ENCODE measurements at places on chromosomes 2 and 18.

GRCh38 chr2:235739704-235740415, 246.0 kb downstream of the AGAP1 start:
- no peak for DNase-seq

- DNase-seq: no peak
These were observed 161.7 kb upstream of the SLC39A10 start for GRCh38 chr2:195495351-195495750.

DNA sequence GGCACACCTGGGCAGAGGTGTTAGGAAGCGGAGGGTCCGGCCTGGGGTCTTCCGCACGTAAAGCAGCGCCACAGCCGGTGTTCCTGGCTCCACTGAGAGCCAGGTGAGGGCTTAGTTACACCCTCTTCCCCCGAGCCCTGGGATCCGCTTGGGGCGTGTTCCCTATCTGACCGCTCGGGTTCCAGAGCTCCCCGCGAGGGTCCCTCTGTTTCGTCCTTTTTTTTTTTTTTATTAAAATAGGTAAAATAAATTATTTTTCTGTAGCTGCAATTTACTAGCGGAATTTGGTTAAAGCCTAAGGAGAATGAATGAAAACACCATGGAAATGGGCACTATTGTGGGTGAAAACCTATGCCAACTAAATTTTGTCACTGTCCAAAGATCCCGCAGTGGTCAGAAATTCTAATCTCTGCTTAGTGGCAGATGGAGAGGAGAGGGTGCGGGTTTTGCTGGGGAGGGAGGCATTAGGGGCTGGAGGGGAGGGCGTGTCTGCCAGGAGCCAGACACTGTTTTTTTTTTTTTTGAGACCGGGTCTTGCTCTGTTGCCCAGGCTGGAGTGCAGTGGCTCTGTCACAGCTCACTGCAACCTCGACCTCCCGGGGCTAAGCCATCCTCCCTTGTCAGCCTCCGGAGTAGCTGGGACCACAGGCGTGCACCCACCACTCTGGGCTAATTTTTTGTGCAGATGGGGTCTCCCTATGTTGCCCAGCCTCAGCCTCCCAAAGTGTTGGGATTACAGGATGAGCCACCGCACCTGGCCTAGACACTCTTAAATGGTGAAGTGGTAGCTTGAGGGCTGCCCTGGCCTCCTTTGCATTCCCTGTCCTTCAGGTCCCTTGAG, 834 bp downstream of the PDCL3 start:
- peak; percentile 17 for DNase-seq

DNA sequence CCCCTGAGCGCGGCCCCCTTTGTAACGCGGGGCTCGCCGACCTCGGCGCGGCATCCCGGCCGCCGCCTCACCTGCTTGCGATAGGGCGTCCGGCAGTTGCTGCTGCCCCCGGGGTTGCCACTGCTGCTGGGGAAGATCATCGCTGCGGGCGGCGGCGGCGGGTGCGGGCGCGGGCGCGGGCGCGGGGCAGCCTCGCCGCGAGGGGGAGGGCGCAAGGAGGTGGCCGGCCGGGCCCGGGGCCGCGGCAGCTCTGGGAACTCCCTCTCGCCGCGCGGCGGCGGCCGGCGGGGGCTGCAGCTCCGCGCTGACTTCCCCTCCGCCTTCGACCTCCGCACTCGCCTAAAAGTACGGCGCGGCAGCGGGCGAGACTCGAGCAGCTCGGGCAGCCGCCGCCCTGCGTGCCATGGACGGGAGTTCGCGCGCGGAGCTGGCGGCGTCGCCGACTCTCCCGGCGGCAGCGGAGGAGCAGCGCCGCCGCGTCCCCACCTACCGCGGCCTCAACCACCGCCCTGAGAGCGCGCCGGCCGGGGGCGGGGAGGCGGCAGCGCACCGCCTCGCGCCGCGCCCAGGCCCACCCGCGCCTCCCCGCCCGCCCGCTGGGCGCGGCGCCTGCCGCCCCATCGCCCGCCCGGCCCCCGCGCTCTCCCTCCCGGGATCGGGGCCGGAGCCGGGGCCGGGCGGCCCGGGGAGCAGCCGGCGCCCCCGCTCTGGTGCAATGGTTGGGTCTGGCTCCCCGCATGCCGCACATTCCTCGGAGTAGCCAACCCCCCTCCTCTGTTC, 86.0 kb downstream of the RBMS1 start:
- DNase-seq: peak; percentile 29

GRCh38 chr18:77129150-77129551, 3.4 kb downstream of the MBP start:
- DNase-seq: no peak

GRCh38 chr2:134360745-134361487, 107.0 kb downstream of the MGAT5 start:
- no peak for DNase-seq

DNA sequence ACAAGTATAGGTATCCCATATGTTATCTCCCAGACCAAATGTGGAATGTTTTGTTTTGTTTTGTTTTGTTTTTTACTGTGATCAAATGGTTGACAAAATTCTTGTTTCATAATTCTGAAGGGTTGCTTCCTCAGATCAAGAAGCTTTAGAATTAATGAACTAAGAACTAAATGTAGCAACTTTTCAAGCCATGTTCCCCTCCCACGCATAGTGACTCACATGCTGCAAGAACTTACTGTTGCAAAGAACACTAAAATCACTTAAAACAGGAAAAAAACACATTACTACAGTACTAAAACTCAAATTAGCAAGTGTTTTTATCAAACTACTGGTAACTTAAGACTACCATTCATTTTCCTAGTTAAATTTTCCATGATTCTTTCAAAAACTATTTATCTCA, 30.6 kb downstream of the HNRNPLL start:
- no peak for DNase-seq

DNA sequence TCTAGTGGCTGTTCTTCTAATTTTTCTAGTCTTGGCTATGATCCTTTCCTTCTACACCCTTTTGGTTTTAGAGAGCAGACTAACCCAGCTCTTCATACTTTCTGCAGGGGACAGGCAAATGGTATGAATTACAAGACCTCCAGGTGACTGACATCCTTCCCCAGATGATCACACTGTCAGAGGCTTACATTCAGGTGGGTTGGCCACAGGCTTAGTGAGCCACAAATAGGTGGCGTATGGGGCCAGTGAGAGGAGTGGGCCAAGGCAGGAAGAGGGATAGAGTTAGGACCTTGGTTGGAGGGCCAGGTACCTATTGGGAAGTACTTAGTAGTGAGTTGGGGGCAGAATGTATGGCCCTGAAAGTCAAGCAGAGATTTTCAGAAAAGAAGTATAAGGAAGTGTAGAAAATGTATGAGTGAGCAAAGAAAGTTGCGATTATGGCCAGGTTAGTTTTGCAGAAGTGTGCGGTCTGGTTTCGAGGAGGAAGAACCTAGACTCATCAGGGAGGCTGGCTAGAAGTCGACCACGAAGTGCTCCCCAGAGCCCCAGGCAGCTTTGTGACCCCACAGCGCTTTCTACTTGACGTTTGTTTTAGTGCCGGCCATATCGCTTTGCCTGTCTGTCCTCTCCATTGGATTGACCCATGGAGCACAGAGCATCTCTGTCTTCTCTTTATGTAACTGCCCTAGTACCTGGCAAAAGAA, 20.0 kb downstream of the SFTPB start:
- DNase-seq: peak; percentile 60

DNA sequence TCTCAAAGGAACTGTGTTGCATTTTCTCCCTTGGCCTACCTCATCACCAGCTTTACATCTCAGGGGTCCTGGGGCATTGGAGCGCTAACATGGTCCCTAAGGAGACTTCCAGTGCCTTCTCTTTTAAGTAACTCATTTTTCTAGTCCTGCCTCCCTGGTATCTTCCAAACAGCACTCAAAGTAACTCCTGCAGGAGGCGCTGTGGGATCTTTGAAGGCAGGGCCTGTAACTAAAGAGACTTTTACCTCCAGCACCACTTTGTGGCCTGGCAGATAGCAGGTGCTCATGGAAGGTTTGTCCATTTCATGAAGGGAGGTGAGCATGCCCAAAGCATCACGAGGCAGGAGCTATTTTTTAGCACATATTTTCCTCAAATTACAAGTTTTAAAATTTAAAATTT, 411.0 kb upstream of the GYPC start:
- peak; percentile 29 for DNase-seq

- DNase-seq: no peak
These were observed 9.4 kb downstream of the CTIF start for GRCh38 chr18:48548011-48548771.

- DNase-seq: no peak
These were observed 112.1 kb downstream of the KLHL29 start for GRCh38 chr2:23497063-23497462.

GRCh38 chr2:193891023-193891422, 1696.3 kb upstream of the TMEFF2 start:
- no peak for DNase-seq

DNA sequence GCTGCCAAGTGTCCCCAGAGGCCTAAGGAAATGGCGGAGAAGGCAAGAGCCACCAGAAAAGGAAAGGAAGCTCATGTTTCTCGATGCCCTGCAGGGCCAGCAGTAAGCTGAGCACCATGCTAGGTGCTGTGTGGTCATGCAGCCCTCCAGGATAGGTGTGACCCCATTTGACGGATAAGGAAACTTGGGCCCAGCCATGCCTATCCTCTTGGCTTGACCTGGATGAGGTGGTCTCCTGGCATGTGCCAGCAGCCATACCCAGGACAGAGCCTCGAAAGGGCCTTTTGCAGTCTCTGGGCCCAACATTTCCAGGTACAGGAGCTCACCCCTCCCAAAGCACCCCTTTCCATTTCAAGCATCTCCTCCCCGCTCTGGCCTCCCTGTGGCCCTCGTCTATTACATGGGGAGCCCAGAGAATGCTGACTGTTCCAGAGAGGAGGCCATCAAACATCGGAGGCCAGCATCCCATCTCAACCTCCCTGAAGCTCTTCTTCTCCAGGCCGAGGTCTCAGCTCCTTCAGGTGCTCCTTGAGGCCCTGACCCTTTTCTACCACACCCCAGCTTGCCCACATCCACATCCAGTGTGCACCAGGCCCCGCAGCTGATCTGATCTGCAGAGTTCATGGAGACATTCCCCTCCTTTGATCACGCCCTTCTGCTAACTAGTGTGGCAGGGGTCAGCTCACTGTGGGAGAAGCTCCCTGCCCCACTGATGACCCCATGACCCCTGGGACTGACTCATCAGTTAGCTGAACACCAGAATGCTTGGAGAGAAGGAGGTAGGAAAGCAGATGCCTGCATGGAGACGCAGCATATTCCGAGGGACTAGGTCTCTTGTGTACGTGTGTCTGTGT, 208.4 kb downstream of the TNS1 start:
- peak; percentile 4 for DNase-seq

- no peak for DNase-seq
These were observed 375.1 kb upstream of the KCNH7 start for GRCh38 chr2:163213661-163214081.

DNA sequence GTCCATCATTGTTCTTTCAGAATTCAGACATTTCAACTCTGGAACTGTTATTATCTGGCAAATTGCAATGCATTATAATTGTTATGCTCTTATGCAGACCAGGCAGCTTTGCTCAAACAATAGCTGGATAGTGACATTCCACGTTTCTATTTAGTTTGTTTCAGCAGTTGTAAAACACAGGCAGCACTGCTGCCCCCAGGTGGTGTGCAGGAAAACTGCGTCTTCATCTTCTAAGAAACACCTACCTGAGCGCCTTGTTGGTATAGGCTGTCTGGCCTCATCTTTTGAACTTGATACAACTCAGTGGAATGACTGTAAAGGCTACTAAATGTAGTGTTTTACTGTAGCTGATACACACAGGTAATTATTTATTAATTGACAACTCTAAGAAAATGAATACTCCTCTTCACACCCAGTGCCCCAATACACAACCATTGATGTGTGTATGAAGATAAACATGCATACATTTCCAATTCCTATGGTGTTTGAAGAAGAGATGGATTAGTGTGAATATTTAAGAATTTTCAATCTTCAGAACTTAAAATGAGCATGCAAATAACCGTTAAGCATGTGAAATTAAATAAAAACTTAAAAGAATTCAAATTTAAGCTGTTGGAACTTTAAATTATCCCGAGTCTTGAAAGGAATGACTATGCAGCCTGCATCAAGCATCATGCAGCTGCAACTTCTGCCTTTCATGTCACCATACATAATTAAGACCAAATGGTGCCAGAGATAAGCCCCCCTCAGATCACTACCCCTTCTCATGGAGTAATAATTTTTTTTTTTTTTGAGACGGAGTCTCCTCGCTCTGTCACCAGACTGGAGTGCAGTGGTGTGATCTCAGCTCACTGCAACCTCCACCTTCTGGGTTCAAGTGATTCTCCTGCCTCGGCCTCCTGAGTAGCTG, 85.6 kb downstream of the CD8B2 start:
- no peak for DNase-seq

GRCh38 chr2:38866773-38867443, 8.8 kb downstream of the DHX57 start:
- DNase-seq: no peak

- DNase-seq: peak; percentile 42
These were observed 383.3 kb downstream of the MTX2 start for GRCh38 chr2:176652300-176653182.

GRCh38 chr2:218781691-218782527, at the start of gene CYP27A1:
TSS of gene CYP27A1 (plus strand) at chr2:218782147. CDS start at chr2:218782183, 36 bp downstream.
- peak; percentile 32 for DNase-seq

- no peak for DNase-seq
These were observed 1.4 kb downstream of the SMC6 start for GRCh38 chr2:17752246-17752645.

- DNase-seq: no peak
These were observed 69.5 kb downstream of the MYOM1 start for GRCh38 chr18:3150274-3150673.

DNA sequence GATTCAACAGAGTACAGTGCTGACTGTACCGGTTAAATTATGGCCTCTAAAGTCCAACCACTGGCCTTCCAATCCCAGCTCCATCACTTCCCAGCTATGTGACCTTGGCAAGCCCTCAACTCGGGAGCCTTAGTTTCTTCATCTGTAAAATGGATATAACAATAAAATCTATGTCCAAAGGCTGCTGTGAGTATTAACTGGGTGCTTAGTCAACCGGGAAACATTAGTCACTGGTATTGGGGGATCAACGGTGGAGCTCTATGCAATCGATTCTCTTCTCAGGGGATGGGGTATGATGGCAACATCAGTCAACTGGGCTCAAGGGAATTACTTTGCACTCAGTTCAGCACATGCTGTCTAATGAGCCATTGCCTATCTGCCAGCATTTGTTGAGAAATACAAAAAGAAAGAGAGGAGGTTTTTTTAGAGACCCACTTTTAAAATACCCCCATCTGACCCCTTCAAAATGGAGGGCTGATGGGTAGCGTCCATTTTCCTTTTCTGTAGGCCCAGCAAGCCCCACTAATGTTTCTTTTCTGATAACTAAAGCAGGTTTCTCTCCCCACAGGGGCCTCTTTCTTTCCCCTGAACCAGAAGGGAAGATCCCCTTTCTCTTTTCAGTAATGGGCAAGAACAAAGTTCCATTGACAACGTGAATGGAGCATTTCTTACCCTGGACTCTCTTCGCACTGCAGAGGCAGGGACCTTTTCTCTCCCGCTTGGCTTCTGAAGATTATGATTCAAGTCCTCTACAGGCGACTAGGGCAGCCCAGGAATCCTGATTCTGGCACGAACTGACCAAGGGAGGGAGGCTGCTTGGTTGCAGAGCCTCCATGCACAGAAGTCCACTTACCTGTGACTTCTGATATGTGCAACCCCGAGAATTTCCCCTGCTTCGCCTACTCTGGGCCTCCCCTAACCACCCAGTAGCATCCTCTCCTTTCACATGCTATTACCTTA, 8.7 kb upstream of the AGFG1 start:
- DNase-seq: peak; percentile 41

GRCh38 chr2:3142961-3143571, 234.6 kb downstream of the EIPR1 start:
- DNase-seq: no peak

- no peak for DNase-seq
These were observed 65.4 kb downstream of the SMAD7 start for GRCh38 chr18:48885266-48885923.

GRCh38 chr2:186543561-186544131, 46.2 kb upstream of the ITGAV start:
- DNase-seq: no peak

GRCh38 chr2:27126252-27126710, 2.7 kb downstream of the ABHD1 start:
- no peak for DNase-seq

Data from GM10248 (cell line).